ENCODE measurements at places on chromosomes 1 and 21.

DNA sequence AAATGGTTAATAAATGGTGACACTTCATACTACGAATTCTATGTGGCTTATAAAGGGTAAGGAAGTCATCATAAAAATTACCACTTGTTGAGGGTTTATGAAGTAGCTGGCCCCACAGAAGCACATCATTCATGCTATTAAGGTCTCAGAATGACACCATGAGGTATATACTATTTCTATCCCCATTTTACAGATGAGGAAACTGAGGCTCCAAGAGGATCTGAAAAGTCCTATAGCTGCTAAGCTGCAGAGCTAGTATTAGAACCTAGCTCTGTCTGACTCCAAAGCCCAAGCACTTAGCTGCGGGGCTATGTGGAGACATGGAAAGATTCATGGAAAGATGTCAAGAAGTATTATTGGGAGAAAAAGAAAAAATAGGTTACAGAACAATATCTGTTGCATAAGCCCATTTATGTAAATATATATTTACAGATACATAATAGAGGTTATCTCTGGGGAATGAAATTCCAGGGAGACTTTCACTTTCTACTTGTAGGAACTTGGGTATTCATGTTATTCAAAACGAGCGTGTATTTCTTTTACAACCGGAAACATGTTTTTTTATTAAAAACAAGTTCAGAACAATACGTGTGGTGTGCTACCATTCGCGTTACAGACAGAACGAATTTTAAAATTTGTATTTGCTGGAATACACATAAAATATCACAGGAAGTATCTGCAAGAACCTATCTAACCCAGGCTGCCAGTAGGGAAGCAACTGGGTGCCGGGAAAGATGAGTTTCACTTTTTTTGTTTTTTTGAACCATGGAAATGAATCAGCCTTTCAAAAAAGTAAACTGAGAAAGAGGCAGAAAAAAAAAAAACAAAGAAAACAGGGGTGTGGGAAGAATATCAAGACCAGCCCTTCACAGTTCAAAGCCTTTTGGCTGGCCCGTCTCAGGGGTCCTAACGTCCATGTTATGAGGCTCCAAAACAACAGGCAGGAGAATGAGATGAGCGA, 13.4 kb downstream of the SPOCD1 start:
- DNase-seq = no peak

DNA sequence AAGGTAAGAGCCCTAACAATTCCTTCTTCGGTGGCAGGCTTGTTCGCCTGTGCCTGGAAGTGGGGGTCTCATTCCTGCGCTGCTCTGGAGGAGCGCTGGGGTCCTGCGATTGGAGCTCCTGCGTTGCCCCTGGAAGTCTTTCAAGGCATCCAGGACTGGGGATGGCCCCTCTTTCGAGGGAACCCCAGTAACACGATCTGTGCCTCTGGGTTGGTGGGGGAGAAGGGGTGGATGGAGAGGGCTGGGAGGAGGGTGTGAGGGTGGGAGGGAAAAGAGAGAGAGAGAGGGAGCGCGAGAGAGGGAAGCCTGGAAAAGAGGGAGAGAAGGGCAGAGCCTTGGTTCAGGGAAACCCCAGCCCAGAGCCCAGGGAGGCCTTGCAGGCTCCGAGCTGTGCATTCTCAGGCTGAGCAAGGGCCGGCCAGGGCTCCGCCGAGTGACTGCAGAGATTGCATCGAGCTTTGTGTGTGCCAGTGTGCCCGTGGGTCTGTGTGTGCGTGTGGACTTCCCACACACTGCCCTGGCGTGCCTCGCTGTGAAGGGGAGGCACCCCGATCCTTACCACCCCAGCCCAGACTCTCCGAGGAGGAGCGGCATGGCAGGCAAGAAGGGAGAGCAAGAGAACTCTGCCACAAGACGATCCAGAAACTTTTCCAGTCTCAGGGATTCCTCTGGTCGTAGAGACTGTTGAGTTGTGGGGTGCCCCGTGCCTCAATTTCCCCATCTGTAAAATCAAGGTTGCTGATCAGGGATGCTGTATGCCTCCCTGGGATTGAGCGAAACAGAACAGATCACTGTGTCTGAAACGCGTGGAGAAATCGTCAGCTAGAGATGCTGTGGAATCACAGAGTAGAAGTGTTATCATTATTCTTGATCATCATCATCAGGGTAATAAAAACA, 619 bp downstream of the BCL9 start:
- no peak for DNase-seq

DNA sequence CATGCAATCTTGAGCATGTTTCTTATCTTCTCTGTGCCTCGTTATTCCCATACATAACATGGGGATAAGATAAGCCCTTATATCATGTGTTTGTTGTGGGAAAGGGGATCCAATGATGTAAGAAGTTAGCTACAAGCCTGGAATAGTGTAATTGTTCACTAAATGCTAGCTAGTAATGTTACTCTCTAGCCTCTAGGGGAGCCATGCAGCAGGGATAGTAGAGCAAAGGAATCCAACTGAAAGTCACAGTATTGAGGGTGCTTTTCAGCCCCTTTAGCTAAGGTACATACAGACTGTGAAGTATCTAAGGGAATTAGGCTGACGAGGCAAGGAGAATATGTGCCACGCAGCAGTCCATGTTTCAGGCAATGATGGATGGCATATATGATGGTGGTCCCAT, 46.9 kb downstream of the IL23R start:
- DNase-seq = no peak

DNA sequence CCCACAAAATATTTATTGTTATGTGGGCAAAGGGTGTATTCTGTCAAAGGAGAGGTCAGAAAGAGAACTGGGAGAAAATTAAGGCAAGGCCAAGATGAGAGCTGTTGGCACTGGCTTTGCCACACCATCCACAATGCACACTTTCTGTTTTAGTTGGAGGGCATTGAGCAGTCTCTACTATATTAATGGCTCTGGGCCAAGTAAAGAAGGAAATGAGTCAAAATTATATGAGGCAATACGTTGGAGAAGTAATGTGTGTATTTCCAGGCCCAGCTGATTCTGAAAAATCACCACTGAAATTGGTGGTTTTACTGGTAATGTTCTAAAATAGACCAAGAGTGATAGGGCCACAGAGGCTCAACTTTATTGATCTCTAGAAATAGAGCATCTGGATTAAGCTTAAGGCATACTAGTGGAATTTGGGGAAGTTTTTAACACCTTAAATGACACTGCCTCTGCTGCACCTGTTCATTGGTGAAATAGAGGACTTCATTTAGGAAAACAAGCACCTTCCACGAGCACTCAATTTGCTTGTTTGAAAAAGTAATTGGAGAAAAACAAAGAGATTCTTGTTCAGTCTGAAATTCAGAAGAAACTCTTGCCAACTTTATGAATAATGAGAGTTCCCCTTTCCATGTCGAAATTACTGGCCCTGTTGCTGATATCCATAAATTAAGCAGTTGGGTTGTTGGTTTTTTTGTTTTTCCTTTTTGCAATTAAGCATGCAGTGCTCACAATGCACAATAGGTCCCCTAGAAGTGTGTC, 424.9 kb downstream of the ADGRL2 start:
- no peak for DNase-seq

DNA sequence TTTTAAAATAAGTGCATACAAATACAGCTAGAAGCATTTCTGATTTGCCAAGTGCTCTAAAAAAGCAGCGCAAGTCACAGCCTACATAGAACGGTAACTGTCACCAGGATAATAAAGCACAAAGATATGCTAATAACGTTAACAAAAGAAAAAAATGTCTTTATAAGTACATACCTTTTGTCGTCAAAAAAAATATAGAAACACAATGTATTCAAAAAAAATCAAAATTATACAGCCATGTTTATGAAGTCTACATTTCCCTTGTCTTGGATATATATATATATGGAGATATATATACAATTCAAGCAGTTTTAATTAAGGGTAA, 3.2 kb downstream of the IRF2BP2 start:
- no peak for DNase-seq

DNA sequence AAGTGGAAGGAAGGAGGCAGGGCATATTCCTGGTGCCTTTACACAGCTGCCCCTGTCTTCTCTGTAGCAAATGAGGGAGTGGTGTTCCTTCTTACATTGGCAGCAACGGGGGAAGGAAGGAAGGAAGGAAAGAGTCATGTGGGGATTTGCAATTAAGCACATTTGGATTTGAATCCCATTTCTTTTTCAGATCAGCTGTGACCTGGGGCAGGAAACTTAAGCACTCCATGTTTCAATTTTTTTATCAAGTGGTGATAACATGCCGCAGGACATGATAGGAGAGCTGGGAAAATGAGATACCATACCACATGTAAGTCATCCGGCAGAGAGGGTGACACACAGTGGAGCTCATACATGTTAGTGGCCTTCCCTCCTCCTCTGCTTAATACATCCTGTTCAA, 186.8 kb downstream of the APP start:
- DNase-seq = no peak

GRCh38 chr1:45796381-45796780, 7.0 kb upstream of the MAST2 start:
- DNase-seq = no peak

DNA sequence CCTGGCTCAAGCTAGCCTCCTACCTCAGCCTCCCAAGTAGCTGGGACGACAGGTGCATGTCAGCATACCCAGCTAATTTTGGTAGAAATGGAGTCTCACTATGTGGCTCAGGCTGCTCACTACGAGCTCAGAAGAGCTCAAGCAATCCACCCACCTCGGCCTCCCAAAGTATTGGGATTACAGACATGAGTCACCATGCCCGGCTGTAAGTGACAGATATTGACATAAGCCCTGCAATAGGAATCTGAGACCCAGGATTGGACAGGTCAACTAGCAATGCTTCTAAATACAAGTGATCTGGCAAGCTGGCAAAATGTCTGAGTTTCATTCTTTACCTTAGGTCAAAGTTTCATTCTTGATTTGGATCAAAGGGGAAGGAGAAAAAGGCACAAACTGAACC, 40.5 kb upstream of the H6PD start:
- no peak for DNase-seq
